ENCODE measurements at places on chromosomes 6 and 20.
A peak's percentile ranks its signal among the peaks of the same experiment; 100 is the strongest.

GRCh38 chr20:21901470-21902275 lies 196.2 kb downstream of the PAX1 start:
- no peak for DNase-seq

DNA sequence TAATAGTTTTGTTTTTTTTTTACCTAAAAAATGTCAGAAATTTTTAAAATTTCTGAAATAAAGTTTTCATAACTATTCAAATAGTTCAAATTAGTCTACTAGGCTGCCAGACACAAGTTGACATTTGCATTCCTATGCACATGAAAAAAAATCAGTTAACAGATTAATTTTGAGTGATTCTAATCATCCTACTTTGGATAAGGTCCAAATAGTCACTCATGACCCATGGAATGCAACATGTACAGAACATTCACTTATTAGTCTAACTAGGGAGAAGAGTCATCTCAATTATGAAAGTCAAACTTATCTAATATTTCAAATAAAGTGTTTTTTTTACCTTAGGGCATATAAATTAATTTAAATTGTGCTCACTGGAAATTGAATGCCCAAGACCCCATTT lies 390.2 kb downstream of the EPM2A start:
- DNase-seq: no peak

DNA sequence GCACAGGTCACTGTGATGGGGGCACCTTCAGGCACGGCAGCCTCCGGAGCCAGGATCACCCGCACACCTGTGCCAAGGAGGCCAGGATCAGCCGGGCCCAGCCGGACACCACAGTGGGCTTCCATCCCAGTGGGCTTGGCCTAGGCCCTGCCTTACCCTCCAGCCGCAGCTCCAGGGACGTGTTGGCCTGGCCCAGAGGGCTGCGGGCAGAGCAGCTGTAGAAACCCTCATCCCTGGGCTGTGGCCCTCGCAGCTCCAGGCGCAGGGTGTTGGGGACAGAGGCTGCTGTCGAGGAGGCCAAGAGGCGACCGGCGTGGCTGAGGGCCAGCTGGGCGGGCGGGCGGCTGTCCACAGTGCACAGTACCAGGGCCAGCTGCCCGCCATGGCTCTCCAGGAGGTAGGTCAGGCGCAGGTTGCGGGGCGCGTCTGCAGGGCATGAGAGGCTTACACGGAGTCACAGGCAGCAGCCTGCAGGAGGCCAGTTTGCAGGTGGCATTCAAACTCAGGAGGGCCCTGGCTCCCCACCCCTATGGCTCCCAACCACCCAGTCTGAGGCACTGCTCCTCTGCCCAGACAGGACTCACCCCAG lies 11.0 kb upstream of the ADAM33 start:
- no peak for DNase-seq

GRCh38 chr6:35084041-35084491 lies 57.1 kb downstream of the TCP11 start:
- no peak for DNase-seq

GRCh38 chr6:10375391-10375969 lies 39.4 kb downstream of the TFAP2A start:
- DNase-seq: no peak

DNA sequence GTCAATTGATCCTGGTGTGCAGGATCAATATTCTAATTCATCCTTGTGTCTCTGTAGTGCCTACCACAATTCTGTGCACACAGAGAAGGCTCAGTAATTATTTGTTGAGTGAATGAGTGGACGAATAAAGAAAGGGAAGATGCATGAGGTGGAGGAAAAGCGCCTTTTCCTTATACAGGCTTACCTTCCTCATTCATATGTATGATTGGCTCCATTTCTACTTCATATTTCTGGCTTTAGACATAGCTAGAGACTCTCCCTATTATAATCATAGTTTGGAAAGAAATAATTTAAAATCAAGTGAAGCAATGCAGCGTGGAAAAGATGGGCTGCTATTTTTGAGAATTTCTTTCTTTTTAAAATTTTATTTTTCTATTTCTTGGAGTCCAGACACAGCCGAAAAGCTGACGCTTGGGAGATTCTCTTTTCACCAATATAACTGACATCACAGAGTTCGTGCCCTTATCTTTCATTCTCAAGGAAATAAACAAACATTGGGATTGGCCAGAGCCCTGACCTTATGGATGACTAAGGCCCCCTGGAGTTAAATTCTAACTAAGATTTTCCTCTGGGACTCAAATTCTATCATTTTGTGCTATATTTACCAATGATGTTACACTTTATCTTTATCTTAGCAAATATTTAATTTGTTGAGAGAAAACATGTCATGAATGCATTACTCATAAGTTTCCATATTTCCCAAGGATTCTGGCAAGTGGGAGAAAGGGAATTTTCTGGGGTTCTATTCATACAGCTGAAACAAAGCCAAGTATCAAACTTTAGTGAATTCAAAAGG lies 48.1 kb downstream of the PRL start:
- DNase-seq: no peak

GRCh38 chr6:109446541-109446940 lies 6.0 kb downstream of the SMPD2 start:
- no peak for DNase-seq

GRCh38 chr20:8400486-8400885 lies 268.4 kb downstream of the PLCB1 start:
- DNase-seq: no peak

- DNase-seq: no peak
Observed at GRCh38 chr20:41546535-41546934, 71.6 kb downstream of the CHD6 start.

GRCh38 chr6:103925317-103925716 lies 934.4 kb downstream of the HACE1 start:
- no peak for DNase-seq

GRCh38 chr6:93036835-93037234 lies 382.5 kb downstream of the EPHA7 start:
- DNase-seq: peak; percentile 1

DNA sequence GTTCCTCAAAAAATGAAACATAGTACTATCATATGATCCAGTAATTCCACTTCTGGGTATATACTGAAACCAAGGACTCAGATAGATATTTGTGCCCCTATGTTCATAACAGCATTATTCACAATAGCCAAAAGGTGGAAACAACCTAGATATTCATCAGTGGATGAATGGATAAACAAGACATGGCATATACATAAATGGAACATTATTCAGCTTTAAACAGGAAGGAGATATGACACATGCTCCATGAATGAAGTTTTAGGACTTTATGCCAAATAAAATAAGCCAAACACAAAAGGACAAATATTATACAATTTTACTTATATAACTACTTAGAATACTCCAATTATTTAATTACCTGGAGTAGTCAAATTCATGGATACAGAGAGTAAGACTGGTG lies 16.4 kb downstream of the PLCB1 start:
- DNase-seq: no peak

GRCh38 chr6:144063246-144063743 lies 32.1 kb downstream of the SF3B5 start:
- DNase-seq: no peak

All from NCI-H526 (cell line).